ENCODE measurements at places on chromosomes 2 and 18.

DNA sequence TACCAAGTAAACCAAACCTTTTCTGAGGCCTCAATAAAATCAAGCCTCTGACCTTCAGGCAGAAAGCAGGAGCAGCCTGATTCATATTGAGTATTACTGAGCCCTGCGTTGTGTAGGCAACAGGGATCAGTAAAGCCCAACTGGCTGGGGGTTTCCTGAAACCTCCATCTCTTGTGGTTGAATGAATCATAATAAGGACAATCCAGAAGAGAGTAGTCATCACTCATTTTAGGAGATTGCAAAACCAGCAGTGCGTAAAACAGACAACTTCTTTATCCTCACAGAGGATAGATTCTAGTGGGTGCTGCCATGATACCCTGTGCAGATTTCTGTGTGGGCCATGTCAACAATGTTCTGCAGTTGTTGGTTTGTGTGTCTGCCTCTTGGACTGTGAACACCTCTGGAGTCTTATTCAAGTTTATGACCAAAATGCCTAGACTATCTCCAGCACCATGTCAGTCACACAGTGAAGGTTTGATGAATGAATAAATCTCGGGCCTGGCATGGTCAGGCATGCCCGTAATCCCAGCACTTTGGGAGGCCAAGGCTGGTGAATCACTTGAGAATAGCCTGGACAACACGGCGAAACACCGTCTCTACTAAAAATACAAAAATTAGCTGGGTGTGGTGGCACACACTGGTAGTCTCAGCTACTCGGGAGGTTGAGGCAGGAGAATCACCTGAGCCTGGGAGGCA is 51.8 kb upstream of the RAB27B start:
- DNase-seq: no peak

DNA sequence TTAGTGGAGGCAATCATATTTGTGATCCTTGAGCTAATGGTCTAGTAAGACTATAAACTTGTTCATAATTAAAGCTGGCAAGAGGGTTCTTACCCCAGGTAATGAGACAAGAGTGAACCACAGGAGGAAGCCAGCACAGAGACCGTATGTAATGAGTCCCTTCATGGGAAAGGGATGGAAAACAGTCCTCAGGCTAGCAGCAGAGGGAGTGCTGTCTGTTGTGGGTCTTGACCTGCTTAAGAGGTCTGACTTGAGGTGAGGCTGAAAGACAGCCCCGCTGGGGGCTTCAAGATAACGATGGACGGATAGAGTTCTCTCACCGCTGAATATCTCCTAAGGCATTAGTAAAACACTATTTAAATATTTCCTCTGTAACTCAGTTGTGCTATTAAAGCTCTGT is 16.2 kb upstream of the POLE4 start:
- no peak for DNase-seq

- DNase-seq: no peak
Observed at GRCh38 chr18:77006305-77007175, 126.0 kb downstream of the MBP start.

DNA sequence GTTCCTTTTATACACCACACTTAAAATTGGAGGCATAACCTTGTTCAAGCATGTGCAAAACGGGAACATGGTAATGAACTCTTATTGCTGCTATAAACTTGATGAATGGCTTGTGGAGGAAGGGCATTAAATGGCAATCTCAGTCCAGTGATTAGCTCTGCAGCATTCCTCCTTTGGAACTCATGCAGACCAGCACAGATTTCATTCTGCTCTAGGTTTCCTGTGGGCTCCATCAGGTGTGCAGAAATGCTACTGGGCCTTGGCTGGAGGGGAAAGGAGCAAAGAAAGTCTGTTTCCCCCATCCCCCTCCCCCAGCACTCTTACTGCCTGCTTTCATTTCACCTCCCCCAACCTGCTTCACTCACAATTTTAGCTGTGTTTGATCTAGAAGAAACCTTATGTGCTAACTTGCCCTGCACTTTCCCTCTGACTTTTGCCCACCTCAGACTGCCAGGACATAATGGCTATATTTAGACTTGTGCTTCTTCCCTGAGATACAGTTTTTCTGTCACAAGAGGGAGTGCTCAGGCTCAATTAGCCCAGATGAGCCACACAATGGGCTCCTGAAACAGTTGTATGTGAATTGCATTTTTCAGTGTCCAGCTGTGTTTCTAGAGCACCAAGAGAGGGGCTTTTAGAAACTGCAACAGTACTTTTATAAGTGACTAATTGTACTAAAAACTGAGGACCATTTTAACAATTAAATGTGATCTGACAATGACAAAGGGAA is 109.8 kb downstream of the FSHR start:
- no peak for DNase-seq

GRCh38 chr18:32242395-32242794 is 52.6 kb downstream of the MEP1B start:
- no peak for DNase-seq

GRCh38 chr2:12605936-12606335 is 110.8 kb upstream of the TRIB2 start:
- no peak for DNase-seq

DNA sequence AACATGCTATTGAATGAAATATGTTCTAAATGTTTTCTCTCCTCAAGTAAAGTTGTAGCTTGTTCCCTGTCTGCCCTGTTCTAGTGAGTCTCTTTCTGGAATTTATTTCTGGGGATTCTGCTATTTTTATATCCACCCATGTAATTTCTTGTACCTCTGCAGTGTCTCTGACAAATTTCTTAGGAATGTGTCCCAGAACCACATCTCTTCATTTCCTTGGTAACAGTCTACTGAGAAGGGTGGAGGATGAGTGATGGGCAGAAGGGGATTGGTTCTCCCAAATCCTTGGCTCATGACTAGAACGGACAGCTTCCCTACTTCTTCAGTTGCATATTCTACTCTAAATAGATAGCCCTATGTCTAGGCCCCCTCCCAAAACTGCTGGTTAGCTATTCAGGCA is 490.6 kb upstream of the LINC00305 start:
- DNase-seq: no peak

Measured in stimulated activated naive CD8-positive, alpha-beta T cell treated with anti-CD3 and anti-CD28 coated beads, Interleukin-15, Interleukin-2, amounts not matched to agents 100 U/mL and 50 U/mL, for 24 hours (primary cell).